ENCODE measurements at places on chromosomes 6 and 20. TPM values are rescaled to one million over a fixed set of nuclear protein-coding genes. Genes with fewer than 3 reads are reported as not detected.

CLPSL1 gene
- not detected for polyA plus RNA-seq

HSPA1L gene
- polyA plus RNA-seq = 0.36 TPM

PROCR gene
- polyA plus RNA-seq = 68.8 TPM

LIME1 gene
- 2.0 TPM for polyA plus RNA-seq

TP53INP2 gene
- polyA plus RNA-seq = 1.2 TPM

- DNase-seq = peak; percentile 90
Measured at GRCh38 chr6:137237413-137238170, 18.4 kb upstream of the IFNGR1 start.

GRCh38 chr20:36112112-36112511 is 42.4 kb upstream of the EPB41L1 start:
- DNase-seq = no peak

GRCh38 chr6:144847916-144848315 is 562.8 kb downstream of the UTRN start:
- no peak for DNase-seq

GRCh38 chr6:34839666-34840352 is 47.9 kb downstream of the BLTP3A start:
- DNase-seq = no peak

GRCh38 chr6:32679492-32679891 is 13.0 kb upstream of the HLA-DQB1 start:
- DNase-seq = no peak

DNA sequence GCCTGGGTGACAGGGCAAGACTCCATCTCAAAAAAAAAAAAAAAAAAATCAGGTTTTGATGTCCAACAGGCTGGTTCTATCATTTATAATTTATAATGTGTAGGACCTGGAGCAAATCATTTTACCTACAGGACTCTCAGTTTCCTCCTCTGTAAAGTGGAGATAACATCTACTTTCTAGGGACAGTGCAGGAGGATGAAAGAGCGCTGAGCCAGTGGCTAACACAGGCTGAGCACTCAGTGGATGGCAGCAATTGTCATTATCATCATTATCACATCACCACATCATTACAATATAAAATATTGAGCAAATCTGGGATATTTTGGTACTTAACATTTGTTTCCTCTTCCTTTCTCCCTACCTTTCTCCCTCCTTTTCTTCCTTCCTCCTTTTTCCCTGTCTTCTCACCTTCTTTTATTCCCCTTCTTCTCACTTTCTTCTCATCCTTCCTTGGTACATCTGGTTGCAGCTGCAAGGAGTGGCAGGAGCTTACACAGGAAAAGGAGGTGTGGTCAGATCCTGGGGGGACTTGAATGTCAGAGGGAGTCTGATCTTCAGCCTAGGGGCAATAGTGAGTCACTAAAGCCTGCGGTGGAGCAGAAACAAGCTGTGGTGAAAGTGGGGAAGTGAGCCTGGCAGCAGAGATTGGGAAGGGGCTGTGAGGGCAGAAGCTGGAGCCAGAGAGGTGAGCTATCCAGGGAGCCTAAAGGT is 24.6 kb upstream of the CTNNBL1 start:
- DNase-seq = peak; percentile 30

DNA sequence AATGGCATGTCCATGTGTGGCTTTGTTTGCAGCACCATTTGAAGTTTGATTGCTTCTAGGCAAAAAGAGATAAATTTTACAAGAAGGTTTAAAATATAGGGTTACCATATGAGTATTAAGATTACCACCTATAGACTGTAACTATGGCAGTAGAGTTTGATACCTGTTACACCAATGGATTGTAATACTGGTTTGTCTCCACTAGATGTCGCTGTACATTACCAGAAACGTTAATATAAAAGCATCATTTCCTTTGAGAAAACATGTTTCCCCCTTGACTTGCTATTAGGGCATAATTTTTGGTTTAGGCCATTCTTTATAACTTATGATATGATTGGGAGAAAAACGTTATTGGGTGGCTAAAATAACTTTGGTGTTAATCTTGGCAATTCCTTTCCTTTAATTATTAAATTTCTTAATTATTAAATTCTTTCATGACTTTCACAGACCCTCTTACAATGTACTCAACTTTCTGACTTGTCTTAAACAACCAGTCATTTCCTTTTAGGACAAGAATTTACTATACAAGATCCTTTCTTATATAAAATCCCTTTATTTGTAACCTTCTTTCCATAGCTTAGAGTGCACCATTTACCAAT is 42.8 kb downstream of the HLA-DPB1 start:
- DNase-seq = peak; percentile 39

DNA sequence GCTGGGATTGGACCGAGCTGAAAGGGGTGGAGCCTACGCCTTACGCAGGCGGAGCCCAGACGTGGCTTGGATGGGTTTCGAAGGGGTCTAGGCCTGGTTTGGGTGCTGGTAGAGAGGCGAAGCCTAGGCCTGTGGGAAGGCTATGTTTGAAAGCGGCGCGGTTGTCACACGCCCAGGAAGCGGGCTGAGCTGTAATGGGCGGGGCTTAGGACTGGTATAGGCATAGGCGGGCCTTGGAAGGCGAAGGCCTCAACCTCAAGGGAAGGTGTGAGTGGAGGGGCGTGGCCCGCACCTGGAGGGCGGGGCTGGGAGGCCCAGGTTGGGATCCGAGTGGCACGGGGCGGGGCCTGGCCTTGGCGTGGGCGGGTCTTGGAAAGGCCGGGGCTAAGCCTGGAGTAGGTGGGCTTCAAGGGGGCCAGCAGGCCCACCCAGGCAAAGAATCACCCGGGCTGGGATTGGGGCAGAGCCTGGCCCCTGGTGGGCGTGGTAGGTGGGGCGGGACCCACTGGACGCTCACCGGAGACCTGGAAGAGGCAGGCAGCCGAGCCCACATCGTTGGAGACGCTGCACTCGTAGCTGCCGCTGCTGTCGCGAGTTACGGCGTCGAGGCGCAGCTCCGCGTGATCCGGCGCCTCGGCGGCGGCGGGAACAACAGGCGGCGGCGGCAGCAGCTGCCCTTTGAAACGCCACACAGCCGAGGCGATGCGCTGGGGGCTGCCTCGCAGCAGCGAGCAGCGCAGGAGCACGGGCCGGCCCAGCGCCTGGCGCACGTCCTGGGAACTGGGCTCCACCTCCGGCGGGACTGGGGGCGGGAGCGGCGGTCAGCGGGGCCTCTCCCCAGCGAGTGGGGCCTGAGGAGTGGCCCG is 49.0 kb downstream of the MDGA1 start:
- DNase-seq = no peak

- no peak for DNase-seq
Measured at GRCh38 chr6:139778106-139778505, 403.7 kb upstream of the CITED2 start.

DNA sequence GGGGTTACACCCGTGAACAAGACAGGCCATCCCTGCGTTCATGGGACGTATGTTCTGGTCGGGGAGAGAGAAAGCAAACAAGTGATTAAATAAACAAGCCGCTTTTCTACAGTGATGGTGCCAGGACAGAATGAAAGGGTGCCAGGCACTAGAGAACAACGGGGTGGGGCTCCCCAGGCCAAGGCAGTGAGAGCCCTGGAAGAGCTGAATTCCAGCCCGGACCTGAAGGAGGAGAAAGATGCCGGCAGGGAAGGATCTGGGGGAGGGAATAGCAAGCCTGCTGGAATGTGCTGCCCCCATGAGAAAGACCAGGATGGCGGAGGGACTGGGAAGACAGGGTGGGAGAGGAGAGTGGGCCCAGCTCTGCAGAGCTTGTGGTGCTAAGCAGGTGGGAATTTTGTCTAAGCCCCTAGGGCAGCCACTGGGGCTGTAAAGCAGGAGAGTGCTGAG is 7.5 kb downstream of the SNAI1 start:
- DNase-seq = no peak

Measured in mammary epithelial cell (primary cell).